Activated T-cell treated with anti-CD3 and anti-CD28 coated beads, Interleukin-2, amount 50 U/mL, for 48 hours (primary cell): ENCODE measurements at places on chromosomes 6 and 20.

GRCh38 chr6:37804586-37804985 lies 14.9 kb upstream of the ZFAND3 start:
- DNase-seq: no peak

DNA sequence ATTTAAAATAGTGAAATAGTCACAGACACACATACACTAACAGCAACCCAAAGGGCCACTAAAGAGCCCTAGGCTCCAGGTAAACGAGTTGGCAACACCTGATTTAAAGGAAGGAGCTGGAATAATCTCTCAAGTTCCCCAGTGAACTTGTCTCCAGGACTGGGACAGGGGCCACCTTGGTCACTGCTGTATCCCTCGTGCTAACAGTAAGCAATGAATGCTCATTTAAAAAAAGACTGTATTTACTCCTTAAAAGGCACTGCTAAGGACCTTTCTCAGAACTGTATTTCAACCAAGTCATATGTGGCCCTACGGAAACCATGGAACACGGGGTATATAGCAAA lies 1.3 kb downstream of the DIDO1 start:
- no peak for DNase-seq

DNA sequence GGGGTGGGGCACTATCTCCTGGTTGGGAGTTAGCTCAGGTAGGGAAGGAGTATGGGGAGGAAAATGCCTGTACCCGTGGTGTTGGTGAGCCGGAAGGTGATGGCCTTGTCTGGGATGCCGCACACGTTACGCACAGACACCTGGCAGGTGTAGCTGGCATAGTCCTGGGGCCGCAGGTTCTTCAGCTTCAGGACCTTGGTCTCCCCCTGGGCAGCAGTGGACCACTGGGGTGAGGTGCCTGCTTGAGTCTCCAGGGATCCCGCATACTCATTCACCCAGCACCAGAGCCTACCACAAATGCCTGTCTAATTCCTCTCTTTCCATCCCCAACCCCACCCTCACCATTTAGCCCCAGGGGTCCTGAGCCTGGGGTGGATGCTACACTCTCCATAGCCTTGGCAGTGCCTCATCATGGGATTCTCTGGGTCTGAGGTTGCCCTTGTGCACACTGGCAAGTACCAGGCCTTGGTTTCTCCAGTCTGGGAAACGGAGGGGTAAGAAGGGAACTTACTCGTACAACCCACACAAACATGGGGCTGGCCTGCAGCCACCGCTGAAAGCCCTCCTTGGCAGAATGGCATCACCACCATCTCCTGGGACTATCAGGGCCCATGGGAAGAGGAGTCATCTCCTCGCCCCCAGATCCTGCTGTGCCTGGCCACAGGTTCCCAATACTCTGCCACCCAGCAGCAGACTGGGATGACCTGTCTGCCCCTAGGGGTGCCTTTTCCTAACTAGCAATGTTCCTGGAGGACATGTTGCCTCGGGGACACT lies 42.8 kb downstream of the MDGA1 start:
- no peak for DNase-seq

DNA sequence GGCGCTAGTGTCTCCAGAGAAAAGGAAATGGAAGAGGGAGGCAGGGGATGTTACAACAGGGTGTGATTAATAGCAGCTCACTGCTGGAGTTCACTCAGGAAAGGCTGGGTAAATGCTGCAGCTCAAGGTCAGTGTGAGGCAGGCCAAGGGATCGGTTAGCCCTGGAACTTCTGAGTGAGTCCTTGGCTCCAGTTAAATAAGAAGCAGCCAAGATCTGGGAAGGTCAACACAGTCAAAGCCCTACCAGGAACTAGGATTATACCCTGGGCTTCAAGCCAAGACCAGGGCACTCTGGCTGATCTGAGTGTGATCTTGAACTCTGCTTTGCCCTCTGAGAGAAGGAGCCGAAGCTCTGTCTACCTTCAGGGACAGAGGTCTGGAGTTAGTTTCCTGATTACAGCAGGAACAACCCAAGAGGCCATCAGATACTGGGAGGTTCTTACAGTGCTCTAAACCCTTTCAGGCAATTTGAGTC lies 44.3 kb downstream of the TPD52L1 start:
- no peak for DNase-seq

- DNase-seq: no peak
These were observed 58.7 kb upstream of the MTHFD1L start for GRCh38 chr6:150806790-150807189.

- DNase-seq: peak; percentile 46
These were observed 126.7 kb downstream of the BCAS1 start for GRCh38 chr20:53943522-53944291.

GRCh38 chr6:6350696-6351095 lies 30.2 kb upstream of the F13A1 start:
- DNase-seq: no peak

DNA sequence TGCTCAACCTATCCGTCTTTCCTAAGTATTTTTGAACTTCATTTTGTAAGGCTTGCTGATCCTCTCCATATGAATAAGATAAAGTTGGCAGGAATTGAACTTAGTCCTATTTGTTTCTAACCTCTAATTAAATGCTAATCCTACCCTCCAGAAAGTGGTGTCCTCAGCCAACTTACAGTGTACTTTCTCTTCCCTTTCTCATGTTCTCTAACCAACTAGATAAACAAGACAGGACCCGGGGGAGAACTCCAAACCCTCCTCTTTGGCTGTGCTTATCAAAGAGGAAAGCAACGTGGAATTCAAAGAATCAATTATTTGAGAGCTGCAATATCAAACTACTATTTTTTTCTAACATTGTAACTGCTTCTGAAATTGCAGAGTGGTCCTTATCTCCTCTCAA lies 56.5 kb upstream of the NRSN1 start:
- DNase-seq: no peak
